ENCODE measurements at places on chromosomes 4 and X.

- DNase-seq = no peak
These were observed 781.1 kb downstream of the RAB28 start for GRCh38 chr4:12703036-12703435.

DNA sequence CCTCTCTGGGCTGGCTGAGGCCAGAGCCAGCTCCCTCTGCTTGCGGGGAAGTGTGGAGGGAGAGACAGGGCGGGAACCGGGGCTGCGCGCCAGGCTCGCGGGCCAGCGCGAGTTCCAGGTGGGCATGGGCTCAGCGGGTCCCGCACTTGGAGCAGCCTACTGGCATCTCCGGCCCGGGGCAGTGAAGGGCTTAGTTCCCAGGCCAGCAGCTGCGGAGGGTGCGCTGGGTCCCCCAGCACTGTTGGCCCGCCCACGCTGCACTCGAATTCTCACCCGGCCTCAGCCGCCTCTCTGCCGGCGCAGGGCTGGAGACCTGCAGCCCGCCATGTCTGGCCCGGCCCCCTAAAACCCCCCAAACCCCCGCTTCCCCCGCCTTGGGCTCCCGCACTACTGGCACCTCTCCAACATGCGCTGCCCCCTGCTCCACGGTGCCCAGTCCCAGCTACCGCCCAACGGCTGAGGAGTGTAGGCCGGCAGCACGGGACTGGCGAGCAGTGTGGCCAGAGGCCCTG, 33.8 kb upstream of the FAT4 start:
- DNase-seq = no peak

- peak; percentile 10 for DNase-seq
These were observed at the start of gene UCP1 for GRCh38 chr4:140568507-140569306. TSS of gene UCP1 (minus strand) at chr4:140568961. CDS start at chr4:140568729, 232 bp downstream.

- no peak for DNase-seq
These were observed 71.1 kb upstream of the VCX start for GRCh38 chrX:7771788-7772438.
